Stomach (tissue), 19 donors: ENCODE measurements at places on chromosomes 16 and 17. TPM values are rescaled to one million over a fixed set of nuclear protein-coding genes. Genes with fewer than 3 reads are reported as not detected.

Gene SLC5A10
- total RNA-seq, result not detected

DNA sequence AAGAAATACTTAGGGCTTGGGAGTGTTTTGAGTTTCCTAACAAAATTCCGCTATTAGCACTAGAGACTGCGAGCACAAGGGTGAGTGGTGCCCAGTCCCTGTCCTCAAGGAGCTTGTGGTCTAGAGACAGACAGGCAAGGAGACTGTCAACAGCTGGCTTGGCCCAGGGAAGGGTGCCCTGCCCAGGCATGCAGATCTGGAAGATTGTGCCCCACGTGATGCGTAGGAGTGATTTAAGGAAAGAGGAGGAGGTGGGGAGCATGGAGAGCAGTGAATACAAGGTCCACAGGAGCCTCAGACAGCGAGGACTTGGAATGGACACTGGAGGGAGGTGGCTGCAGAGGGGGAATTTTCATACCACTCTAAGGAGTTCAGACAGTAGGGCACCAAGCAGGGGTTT, 25.0 kb downstream of the SCPEP1 start:
- no peak for DNase-seq
- H3K4me3 ChIP-seq, result no peak overlapping the region
- H3K4me1 ChIP-seq, result peaks cover 6% of the 10 kb centered on the region
- no peaks in the 10 kb centered on the region for H3K27me3 ChIP-seq

Gene CA5A
- not detected for total RNA-seq

DNA sequence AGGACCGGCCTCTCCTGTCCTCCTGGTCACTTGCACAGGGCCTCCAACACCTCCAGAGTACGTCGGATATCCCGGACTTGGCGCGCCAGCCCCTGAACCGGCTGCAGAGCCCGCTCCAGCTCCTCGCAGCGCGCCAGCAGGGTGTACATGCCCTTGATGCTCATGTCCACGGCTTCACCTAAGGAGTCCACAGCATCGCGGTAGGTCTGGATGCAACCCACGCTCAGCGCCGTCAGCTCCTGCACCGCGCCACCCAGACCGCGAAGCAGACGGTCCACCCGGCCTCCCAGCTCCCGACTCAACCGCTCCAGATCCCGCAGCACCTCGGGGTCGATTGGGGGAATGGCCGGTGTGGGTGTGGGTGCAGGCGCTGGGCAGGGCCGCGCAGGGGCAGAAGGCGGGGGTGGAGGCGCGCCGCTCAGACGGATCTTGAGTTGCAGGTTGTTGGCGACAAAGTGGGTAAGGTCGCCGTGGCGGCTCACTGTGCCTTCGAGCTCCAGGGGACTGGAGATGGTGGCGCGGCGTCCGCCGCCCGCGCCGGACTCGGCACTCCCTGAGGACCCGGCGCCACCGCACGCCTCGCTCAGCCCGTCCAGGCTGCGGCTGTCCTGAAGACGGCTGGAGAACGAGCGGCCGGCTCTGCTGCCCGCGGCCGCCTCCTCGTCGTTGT, 804 bp downstream of the BORCS6 start:
- DNase-seq, result peak; percentile 43
- H3K4me1 ChIP-seq, result peaks cover 68% of the 10 kb centered on the region
- H3K36me3 ChIP-seq, result no peaks in the 10 kb centered on the region

DNA sequence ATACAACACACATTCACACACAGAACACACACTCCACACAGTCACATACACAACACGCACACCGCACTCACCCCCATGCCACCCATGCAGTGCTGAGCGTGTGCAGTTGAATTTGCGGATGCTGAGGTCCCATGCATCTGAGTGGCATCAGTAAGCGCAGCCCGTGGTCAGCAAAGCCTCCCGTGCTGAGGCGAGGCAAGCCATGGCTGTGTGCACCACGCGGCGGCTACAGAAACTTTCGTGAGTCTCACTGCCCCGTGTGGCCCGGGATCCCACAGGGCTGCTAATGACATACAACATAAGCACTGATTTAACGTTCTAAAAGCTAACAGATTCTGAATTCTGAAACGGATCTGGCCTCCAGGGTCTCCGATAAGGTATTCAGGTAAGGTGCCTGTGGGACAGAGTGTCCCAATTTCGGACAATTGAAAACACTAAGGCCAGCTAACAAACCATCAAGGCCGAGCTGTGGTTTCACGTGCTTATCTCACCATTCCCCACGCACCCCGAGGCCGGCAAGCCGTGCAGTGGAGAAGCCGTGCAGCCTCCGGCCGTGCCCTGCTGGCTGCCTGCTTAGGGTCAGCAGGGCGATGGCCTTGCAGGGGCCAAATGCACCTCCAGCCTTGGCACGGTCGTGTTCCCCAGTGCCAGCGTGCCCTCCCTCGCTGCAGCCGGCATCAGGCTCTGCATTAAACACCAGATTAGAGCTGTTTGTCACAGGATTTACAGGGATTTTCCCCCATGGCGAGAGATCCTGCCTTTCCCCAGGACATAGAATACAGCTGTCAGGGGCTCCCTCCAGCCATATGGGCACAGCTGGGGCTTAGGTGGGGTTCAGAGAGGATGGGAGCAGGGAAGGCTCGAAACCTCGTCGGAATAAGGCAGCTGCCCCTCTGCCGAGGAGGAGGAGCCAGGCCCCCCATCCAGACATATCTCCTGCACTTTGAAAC, 191.7 kb downstream of the C16orf95 start:
- DNase-seq, result no peak
- peaks cover 3% of the 10 kb centered on the region for H3K27me3 ChIP-seq
- H3K4me3 ChIP-seq, result no peak overlapping the region
